ENCODE measurements at places on chromosomes 13 and 19.

- DNase-seq = no peak
These were observed 8.0 kb downstream of the MED26 start for GRCh38 chr19:16620018-16620417.

GRCh38 chr19:58558066-58558622 lies at the start of gene UBE2M:
Gene UBE2M (minus strand): TSS chr19:58558611. CDS start chr19:58558381, 230 bp downstream.
- peak; percentile 66 for DNase-seq

DNA sequence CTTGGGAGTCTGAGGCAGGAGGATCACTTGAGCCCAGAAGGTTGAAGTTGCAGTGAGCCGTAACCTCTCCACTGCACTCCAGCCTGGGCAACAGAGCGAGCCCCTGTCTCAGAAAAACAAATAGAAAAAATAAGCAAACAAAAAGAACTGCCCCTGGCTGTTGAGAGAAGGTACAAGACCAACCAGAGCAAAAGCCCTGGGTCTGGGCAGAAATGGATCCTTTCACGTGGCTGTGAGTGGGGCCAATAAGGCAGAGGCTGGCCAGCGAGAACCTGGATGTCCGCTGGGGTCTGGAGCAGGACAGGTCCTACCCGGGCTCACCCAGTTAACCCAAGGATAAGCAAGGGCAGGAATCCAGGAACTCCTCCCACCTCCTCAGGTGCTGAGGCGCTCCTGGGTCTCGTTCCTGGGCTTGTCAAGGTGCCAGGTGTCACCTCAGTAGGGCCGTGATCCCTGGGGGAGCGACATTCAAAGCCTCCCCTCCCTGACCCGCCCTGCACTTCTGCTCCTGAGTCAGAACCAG lies 4.7 kb upstream of the SLC5A5 start:
- DNase-seq = no peak

GRCh38 chr13:102035969-102036368 lies 365.9 kb downstream of the FGF14 start:
- no peak for DNase-seq

GRCh38 chr13:76266561-76266960 lies 619.6 kb downstream of the KCTD12 start:
- DNase-seq = no peak

- DNase-seq = no peak
These were observed 873.9 kb downstream of the SLITRK1 start for GRCh38 chr13:83008212-83008929.

- no peak for DNase-seq
These were observed 40.7 kb upstream of the DOCK9 start for GRCh38 chr13:99018418-99019180.

Measured in CD4-positive, alpha-beta T cell treated with Interleukin-17A for 1 hour (primary cell).